Stimulated activated CD4-positive, alpha-beta T cell treated with anti-CD3 and anti-CD28 coated beads, TNF-alpha, amount 100 ng/mL, for 1 hour (primary cell): ENCODE measurements at places on chromosomes 13 and 19.

DNA sequence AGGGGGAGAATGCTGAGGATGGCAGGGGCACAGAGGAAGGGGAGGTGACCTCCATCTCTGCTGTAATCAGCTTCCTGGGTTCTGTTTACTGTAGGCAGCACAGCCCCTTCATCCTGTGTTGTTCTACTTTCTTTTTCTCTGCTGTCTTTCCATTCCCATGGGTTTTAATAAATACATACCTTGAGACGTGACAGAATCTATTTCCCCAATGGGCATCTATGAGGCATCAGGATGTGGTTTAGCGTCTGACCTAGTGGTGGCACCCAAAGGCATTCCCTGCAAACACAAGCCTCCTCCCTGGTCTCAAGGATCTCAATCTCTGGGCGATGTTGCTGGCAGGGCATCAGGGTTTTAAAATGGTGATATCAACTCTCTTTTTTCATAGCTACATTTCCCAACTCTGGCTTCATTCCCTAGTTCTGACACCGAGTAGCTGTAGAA lies 60.8 kb downstream of the ALOX5AP start:
- no peak for DNase-seq

GRCh38 chr19:48192750-48193149 lies 22.3 kb downstream of the ZSWIM9 start:
- DNase-seq: no peak

DNA sequence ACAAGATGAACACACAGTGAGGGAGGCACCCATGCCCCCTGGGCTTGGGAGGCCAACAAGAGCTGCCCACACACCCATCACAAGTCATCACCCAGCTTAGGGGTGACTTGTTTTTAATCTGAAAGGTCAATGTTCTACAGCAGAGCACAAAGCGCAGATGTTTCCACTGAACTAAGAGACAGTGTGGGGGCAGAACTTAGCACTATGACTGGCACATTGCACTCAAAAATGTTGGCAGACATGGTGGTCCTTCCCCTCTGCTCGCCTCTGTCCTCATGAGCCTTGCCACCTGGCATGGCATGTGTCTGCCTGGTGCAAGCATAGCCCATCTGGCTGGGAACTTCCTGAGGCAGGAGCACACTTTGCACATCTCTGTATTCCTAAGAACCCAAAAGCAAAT lies 81.4 kb upstream of the ZNF98 start:
- DNase-seq: no peak

DNA sequence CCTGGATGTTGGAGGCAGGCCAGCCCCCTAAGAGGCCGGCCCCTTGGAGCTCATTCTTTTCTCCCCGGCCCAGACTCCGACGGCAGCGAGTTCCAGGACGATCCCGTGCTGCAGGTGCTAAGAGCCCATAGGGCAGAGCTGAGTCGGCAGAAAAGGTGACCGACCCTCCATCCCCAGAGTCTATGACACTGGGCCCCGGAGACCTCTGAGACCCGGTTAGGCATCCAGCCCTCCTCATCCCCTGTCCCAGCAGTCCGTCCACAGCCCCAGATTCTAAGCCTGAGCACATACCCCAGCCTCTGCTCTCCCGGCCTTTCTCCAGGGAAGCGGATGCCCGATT lies 7.3 kb upstream of the ARHGAP33 start:
- no peak for DNase-seq

DNA sequence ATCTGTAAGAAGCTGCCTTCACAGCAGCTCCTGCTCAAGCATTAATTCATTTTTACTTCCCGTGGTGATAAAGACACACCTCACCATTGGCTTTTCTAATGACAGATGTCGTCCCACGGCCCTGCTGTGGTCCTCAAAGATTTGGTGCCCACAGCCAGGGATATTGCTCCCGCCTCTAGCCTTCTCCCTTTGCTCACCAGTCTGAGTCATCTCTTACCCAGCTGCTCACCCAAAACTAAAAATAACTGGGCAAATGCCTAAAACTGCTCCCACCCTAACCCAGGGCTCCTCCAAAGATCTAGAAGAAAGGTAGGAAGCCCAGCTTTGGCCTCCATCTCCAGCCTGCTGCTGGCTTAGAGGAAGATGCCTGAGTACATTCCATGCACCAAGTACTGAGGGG lies 371.1 kb upstream of the ZNF507 start:
- no peak for DNase-seq

DNA sequence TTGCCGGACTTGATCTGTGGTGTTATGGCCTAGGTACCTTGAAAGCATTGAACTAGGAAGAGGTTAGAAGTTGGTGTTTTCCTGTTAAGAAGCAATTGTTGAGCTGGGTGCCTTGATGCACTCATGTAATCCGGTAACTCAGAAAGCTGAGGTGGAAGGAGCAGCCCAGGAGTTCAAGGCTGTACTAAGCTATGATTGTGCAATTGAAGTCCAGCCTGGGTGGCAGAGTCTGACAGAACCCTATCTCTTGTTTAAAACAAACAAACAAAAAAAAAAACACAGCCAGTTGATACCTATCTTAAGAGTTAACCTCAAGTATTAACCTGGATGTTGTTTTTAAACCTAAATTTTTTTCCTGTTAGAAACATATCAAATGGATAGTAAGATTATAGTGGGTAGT lies 19.3 kb downstream of the SAFB start:
- no peak for DNase-seq

GRCh38 chr13:110628952-110629701 lies 13.8 kb downstream of the NAXD start:
- no peak for DNase-seq

DNA sequence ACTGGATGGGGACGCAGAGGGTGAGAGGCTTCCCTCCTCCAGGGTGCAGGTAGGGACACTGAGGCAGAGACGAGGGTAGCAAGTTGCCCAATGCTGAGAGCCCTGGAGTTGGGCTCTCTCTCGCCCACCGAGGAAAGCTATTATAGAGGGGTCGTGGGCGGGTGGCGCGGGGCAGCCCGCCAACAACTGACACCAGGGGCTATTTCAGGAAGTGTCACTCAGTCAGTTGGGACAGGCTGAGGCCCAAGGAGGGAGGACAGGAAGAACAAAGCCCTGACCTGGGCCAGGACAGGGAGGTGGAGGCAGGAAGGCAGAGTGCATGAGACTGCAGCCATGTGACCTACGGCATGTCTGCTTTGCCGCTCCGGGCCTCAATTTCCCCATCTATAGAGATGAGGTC lies 29.9 kb downstream of the TINCR start:
- no peak for DNase-seq

- no peak for DNase-seq
Observed at GRCh38 chr13:31485183-31485582, 254.1 kb upstream of the RXFP2 start.

- DNase-seq: no peak
Observed at GRCh38 chr13:108656742-108657141, 27.3 kb downstream of the MYO16 start.

DNA sequence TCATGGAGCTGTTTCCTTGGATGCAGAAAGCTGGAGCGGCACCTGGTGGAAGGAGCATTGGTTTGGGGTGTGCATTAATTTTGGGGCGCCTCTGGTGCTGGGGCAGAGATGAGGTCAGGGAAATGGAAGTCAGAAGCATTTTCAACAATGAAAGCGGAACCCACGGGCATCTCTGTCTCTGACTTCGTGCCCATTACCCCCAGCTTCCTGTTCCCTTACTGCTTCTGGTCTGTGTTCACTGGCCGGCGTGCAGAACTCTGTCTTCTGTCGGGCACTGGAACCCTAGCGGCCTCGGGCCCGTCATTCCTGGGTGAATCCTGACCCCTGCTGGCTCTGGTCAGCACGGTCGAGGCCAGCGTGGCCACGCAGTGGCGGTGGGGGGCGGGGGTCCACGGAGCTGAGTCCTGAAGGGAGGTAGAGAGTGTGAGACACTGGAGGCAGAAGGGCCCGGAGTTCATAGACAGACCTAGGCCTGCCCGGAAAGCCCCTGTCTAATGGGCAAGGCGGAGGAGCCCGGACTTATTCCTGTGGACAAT lies 7.9 kb upstream of the LINGO3 start:
- no peak for DNase-seq

- no peak for DNase-seq
Observed at GRCh38 chr13:24159357-24159756, 1.2 kb upstream of the SPATA13 start.

GRCh38 chr13:44068169-44068568 lies 188.5 kb downstream of the LACC1 start:
- DNase-seq: no peak

- no peak for DNase-seq
Observed at GRCh38 chr13:23411706-23412105, 21.8 kb downstream of the SACS start.

- no peak for DNase-seq
Observed at GRCh38 chr19:19111967-19112580, 26.2 kb downstream of the TMEM161A start.

DNA sequence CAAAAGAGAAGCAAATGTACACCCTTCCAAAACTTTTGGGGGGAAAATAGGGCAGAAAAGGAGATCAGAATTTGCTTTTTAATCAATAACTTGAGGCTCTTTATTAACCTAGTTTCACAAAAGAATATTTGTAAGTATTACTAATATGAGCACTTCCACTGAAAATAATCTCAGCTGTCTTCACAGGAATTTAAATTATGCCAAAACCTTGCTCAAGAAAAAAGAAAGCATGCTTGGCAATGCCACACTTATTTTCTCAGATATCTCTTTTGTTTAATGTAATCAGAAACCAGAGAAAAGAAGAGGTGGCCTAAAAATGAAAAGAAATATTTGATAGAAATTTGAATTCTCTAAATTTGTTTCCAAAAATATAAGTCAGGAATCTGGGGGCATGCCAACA lies 234.9 kb upstream of the GPC6 start:
- no peak for DNase-seq

- no peak for DNase-seq
Observed at GRCh38 chr19:53132141-53132991, at the start of gene ZNF415. ZNF415 (minus strand) TSS chr19:53132910; CDS start chr19:53122676, 10,234 bp downstream.

GRCh38 chr13:113835461-113836270 lies 28.2 kb downstream of the GAS6 start:
- no peak for DNase-seq

- no peak for DNase-seq
Observed at GRCh38 chr13:105165449-105166125, 1369.9 kb downstream of the EFNB2 start.

DNA sequence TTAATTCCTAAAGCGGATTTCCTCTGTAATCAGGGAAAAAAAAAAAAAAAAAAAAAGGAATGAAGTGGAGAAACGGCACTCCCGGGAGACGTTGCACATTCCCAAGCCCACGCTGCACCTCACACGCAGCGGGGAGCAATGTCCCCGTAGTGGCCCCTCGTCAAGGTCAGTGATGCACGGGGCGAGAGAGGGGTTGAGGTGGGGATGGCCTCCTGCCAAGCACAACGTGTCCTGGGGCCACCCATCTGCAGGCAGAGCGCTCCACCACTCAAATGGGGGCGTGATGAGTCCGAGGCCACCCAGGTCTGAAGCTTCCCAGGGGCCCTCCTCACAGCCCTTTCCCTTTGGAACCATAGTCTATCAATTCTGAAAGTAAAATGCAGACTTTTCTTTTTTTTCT lies 15.1 kb downstream of the PLK5 start:
- DNase-seq: no peak

DNA sequence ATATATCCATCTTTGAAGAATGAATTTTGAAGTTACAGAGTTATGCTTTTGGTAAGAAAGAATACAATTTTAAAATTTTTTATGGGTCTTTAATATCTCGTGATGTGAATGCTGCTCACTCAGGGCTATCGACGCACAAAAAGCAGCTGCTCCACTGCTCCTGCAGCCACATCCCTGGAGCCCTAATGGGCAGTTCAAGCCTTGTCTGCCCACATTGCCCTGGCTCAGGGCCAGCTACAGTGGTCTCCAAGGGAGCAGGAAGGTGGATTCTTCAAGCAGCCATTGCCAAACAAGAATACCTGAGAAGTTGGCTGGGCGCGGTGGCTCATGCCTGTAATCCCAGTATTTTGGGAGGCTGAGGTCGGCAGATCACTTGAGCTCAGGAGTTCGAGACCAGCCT lies 85.8 kb downstream of the IPO5 start:
- no peak for DNase-seq

- DNase-seq: no peak
Observed at GRCh38 chr19:50242581-50242980, 39.2 kb downstream of the MYH14 start.

DNA sequence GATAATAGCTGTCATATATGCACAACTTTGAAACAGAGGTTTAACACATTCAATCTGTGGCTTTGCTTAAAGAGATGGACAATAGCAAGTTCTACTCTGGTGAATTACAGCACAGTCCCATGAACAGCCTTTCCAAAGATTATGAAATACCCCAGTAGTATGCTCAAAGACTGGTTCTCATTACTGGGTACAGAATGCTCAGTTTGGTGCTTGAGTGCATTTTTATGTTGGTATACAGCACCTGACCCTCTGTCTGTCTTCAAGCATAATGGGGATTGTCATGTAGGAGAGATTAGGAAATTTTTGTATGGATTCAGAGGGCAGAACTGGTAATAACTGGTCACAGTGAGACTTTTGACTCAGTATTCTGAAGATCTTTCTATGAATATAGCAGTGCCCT lies 7.6 kb downstream of the LMO7 start:
- DNase-seq: no peak

- no peak for DNase-seq
Observed at GRCh38 chr13:113646376-113646775, 11.6 kb downstream of the ATP4B start.

GRCh38 chr13:75761369-75761768 lies 125.2 kb downstream of the LMO7 start:
- no peak for DNase-seq

- DNase-seq: no peak
Observed at GRCh38 chr19:2663920-2664571, 38.4 kb downstream of the GNG7 start.

GRCh38 chr19:45900738-45901431 lies 1.5 kb downstream of the MYPOP start:
- DNase-seq: no peak

DNA sequence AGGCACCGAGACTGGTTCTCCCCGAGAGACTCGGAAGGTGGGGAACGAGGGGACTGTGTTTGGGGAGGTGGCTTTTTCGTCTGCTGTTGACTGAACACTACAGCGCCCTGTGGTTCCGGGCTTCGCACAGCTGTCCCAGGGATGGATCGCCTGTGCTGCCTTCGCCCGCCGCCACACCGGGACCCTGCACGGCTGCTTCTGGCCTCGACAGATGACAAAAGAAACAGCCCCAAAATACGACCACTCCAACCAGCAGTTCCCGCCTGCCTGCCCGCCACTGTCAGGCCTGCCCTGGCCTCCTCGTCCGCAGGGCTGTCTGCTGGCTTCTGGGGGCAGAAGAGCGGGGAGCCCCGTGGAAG lies 13.3 kb upstream of the GNA15 start:
- DNase-seq: no peak

- DNase-seq: no peak
Observed at GRCh38 chr19:1262623-1263123, 6.5 kb upstream of the CIRBP start.

- peak; percentile 81 for DNase-seq
Observed at GRCh38 chr19:18294467-18294864, 13.0 kb upstream of the JUND start.
